Activated CD4-positive, alpha-beta T cell treated with anti-CD3 and anti-CD28 coated beads for 36 hours (primary cell): ENCODE measurements at places on chromosomes 12 and 14.

GRCh38 chr14:95510804-95511203 lies 5.6 kb downstream of the SYNE3 start:
- no peak for DNase-seq
- peaks cover 32% of the 10 kb centered on the region for H3K36me3 ChIP-seq
- H3K27me3 ChIP-seq, result no peaks in the 10 kb centered on the region
- H3K27ac ChIP-seq, result no peak overlapping the region
- H3K4me1 ChIP-seq, result peaks cover 65% of the 10 kb centered on the region

DNA sequence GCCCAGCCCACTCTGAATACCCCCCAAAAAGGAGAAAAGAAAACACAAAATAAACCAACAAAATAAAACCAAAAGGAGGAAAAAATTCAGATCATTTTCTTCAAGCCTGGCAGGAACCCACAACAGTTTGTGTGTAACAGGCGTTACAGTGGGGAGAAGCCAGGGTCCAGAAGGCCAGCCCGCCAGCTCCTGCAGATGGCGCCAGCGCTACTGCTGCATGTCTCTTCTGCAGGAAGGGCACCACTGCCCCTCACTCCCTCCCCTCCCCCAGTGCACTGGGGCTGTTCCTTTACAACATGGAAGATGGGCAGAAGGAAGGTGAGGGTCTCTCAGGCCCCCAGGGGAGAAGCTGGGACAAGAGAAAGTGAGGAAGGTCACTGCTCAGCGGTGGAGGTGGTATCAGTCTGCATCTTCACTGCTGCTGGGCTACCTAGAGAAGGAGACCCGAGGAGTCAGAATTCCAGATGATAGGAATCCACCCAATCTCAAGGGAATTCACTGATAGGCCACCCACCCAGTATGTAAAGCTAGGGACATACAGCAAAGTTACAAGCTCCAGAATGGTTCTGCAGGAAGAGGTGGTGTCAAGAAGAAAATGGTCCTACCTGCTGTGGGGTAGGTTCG lies 2.3 kb upstream of the NOP2 start:
- H3K27me3 ChIP-seq, result no peaks in the 10 kb centered on the region
- H3K36me3 ChIP-seq, result peaks cover 69% of the 10 kb centered on the region
- peak overlapping the region; percentile 89 for H3K4me3 ChIP-seq
- peak; percentile 76 for DNase-seq
- H3K4me1 ChIP-seq, result peaks cover 62% of the 10 kb centered on the region

- H3K27me3 ChIP-seq, result no peaks in the 10 kb centered on the region
- no peaks in the 10 kb centered on the region for H3K36me3 ChIP-seq
- H3K4me1 ChIP-seq, result no peaks in the 10 kb centered on the region
- no peak for DNase-seq
Measured at GRCh38 chr14:42804141-42804540, 1197.5 kb downstream of the LRFN5 start.

DNA sequence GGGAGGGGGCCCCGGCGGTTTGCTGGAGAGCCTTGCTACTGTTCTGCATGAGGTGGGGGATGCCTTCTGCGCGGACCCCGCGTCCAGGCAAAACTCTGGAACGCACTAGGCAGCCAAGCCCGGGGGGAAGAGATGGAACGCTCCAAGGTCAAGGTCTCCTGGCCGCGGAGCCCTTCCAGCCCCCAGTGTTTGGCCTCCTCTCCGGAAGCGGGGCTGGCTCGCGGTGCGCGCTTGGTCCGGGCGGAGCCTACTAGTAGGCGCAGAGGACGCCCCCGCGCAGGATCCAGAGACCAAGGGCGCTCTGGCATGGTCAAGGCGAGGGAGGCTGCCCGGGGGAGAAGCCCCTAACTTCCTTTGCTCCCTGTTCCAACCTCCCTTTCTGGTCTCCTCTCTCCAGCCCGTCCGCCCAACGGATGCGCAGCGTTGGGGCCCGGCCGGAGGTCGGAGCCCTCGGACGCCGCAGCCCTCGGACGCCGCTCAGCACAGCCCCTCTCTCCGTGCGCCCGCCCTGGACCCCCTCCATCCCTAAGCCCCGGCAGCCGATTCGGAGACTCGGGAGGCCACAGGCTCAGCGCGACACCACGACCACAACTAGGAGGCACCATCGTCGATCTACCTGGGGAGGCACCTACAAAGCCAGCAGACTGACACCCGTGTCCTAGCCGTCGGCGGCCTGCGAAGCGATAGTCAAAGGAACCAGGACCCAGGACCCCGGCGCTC lies 669 bp upstream of the KCNK13 start:
- peak; percentile 26 for DNase-seq
- H3K4me1 ChIP-seq, result peaks cover 24% of the 10 kb centered on the region
- H3K4me3 ChIP-seq, result peak overlapping the region; percentile 64
- peaks cover 61% of the 10 kb centered on the region for H3K27me3 ChIP-seq
- H3K36me3 ChIP-seq, result no peaks in the 10 kb centered on the region

- H3K36me3 ChIP-seq, result no peaks in the 10 kb centered on the region
- H3K27ac ChIP-seq, result no peak overlapping the region
- H3K4me3 ChIP-seq, result no peak overlapping the region
- no peak for DNase-seq
- H3K27me3 ChIP-seq, result no peaks in the 10 kb centered on the region
Measured at GRCh38 chr14:92489394-92490238, 24.0 kb upstream of the RIN3 start.

GRCh38 chr12:61915420-61915819 lies 344.8 kb upstream of the USP15 start:
- H3K27me3 ChIP-seq, result no peaks in the 10 kb centered on the region
- DNase-seq, result no peak
- H3K4me3 ChIP-seq, result no peak overlapping the region
- H3K36me3 ChIP-seq, result no peaks in the 10 kb centered on the region
- H3K27ac ChIP-seq, result no peak overlapping the region

DNA sequence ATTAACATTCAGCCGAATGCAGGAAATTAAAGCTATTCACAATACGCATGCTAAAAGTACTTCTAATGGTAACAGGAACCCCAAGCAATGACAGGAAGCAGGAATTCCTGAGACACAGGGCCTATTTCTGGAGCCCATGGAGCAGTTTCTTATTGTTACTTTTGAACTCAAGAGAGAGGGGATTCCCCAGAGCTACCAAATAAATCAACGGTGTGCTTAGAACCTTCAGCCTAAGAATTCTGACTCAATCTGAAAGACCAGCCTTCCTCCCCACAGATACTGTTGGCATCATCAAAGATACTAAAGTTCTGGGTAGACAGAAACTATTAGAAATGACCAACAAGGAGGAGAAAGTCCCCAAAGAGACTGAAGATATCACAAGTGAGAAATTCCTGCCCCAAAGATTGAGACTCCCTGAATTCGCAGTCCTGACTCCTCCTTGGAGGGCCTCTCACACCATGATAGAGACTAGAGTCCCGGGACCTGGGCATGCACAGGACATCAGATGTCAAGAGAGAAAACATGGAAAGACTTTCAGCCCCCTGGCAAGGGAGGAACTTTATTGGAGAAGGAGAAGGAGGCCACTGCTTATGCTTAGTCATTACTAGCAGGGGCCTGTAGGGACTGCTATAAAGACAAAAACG lies 32.7 kb downstream of the RTRAF start:
- H3K27ac ChIP-seq, result no peak overlapping the region
- no peak for DNase-seq

GRCh38 chr12:43760396-43760795 lies 1.6 kb downstream of the IRAK4 start:
- H3K4me3 ChIP-seq, result peak overlapping the region; percentile 95
- H3K27me3 ChIP-seq, result no peaks in the 10 kb centered on the region
- H3K27ac ChIP-seq, result peak overlapping the region; percentile 79
- peaks cover 62% of the 10 kb centered on the region for H3K4me1 ChIP-seq
- H3K36me3 ChIP-seq, result peaks cover 47% of the 10 kb centered on the region

- no peak for DNase-seq
- no peak overlapping the region for H3K27ac ChIP-seq
- H3K36me3 ChIP-seq, result no peaks in the 10 kb centered on the region
- no peaks in the 10 kb centered on the region for H3K4me1 ChIP-seq
Measured at GRCh38 chr12:2306012-2306411, 253.2 kb downstream of the CACNA1C start.

DNA sequence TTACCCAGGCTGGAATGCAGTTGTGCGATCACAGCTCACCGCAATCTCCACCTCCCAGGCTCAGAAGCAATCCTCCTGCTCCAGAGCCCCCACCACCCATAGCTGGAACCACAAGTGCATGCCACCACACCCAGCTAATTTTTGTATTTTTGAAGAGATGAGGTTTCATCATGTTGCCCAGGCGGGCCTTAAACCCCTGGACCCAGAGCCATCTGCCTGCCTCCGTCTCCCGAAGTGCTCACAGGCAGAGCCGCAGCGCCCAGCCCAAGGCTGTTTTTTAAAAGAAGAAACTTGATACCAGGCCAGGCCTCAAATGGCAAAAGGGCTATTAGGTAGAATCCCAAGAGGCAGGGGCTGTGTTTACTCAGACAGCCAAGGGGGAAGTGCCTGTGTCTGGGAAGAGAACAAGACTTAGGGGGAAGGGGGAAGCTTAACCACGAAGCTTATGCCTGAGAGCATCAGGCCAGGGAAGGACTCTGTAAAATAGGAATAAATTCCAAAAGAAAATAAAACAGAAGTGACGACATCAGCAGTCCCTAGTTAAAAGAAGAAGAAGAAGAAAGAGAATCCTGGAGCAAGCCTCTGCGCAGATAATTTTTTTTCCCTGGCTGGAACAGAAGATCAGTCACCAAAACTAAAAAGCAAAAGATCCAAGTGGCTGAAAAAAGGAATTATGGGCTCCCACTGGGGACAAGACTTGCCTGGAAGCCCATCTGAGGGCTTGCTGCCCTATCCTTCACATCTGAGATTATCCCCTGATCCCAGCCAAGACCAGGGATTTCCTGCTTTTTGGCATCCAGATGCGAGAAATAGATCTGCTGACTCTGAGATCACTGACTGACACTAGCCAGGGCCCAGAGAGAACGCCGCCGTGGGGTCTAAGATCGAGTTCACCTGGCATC lies 170.5 kb downstream of the NDUFA12 start:
- no peaks in the 10 kb centered on the region for H3K27me3 ChIP-seq
- H3K4me1 ChIP-seq, result peaks cover 22% of the 10 kb centered on the region
- no peak for DNase-seq
- no peaks in the 10 kb centered on the region for H3K36me3 ChIP-seq
- no peak overlapping the region for H3K27ac ChIP-seq

DNA sequence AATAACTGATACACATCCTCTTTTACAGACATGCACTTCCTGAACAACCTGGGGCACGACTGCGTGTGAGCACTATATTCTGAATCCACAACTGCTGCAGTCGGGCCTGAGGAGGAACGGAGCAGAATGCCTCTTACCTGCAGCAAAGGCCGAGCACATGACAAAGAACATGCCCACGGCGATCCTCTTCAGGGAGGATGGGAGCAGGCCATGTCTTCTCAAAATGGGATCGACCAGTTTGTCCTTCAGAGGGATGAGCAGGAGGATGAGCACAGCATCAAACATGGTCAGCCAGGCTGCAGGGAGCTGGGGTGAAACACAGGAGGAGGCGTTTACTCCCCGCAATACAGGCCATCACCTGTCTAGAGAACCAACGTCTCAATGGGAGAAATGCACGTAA lies 15.1 kb downstream of the SLC15A4 start:
- peaks cover 38% of the 10 kb centered on the region for H3K4me1 ChIP-seq
- no peak overlapping the region for H3K4me3 ChIP-seq
- peaks cover 70% of the 10 kb centered on the region for H3K36me3 ChIP-seq
- H3K27ac ChIP-seq, result no peak overlapping the region
- H3K27me3 ChIP-seq, result no peaks in the 10 kb centered on the region

GRCh38 chr12:913919-914698 lies 35.4 kb downstream of the RAD52 start:
- DNase-seq, result no peak
- peak overlapping the region; percentile 65 for H3K27ac ChIP-seq

DNA sequence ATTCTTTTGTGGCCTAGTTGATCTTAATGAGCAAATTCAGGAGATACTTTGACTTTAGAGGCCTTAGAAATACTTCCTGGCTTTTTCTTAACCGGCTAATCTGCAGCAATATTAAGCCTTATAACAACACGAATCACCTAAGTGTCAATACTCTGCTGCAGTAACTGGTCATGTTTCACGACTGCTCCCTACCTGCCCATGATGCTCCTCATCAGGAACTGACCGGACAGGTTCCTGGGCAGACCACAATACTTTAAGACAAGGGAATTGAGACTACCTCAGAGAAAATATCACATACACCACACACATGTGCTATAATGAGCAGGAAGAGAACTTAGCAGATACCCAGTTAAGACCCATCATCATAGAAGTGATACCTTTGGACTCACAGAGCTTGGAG lies 211.9 kb upstream of the BMP4 start:
- peaks cover 2% of the 10 kb centered on the region for H3K4me1 ChIP-seq
- H3K27ac ChIP-seq, result no peak overlapping the region
- DNase-seq, result no peak
- no peak overlapping the region for H3K4me3 ChIP-seq

- no peak overlapping the region for H3K27ac ChIP-seq
- H3K4me1 ChIP-seq, result no peaks in the 10 kb centered on the region
- H3K4me3 ChIP-seq, result no peak overlapping the region
- no peak for DNase-seq
Measured at GRCh38 chr12:92938018-92938417, 8.9 kb upstream of the EEA1 start.

- no peaks in the 10 kb centered on the region for H3K27me3 ChIP-seq
- H3K4me1 ChIP-seq, result peaks cover 33% of the 10 kb centered on the region
- H3K36me3 ChIP-seq, result peaks cover 58% of the 10 kb centered on the region
- H3K4me3 ChIP-seq, result peak overlapping the region; percentile 29
Measured at GRCh38 chr14:20400589-20400964, 12.7 kb downstream of the TEP1 start.

- no peak overlapping the region for H3K27ac ChIP-seq
- H3K4me1 ChIP-seq, result no peaks in the 10 kb centered on the region
- H3K27me3 ChIP-seq, result no peaks in the 10 kb centered on the region
- no peak overlapping the region for H3K4me3 ChIP-seq
Measured at GRCh38 chr12:20212658-20213555, 155.4 kb upstream of the PDE3A start.

GRCh38 chr14:91009501-91010152 lies 50.8 kb downstream of the RPS6KA5 start:
- peaks cover 36% of the 10 kb centered on the region for H3K4me1 ChIP-seq
- DNase-seq, result no peak
- no peak overlapping the region for H3K4me3 ChIP-seq
- H3K27ac ChIP-seq, result peak overlapping the region; percentile 23
- no peaks in the 10 kb centered on the region for H3K36me3 ChIP-seq

DNA sequence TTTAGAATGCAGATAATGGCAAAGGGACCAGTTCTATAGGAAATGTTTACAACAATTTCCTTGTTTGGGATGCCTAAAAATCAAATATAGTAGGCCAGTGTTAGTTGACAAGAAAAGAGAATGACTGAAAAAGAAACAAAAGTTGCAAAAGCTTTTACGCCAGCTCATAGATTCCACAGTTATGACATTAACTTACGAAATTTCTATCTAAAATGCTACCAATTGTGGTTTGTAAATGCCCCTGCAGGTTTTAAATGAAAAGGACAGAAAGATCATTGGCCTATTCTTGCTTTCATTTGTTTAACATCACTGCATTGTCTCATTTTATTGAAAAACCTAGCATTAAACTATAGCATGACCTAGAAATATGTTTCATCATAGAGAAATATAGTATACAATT lies 345.8 kb downstream of the CCDC91 start:
- H3K27ac ChIP-seq, result no peak overlapping the region
- no peak overlapping the region for H3K4me3 ChIP-seq
- H3K4me1 ChIP-seq, result peaks cover 7% of the 10 kb centered on the region
- H3K36me3 ChIP-seq, result peaks cover 9% of the 10 kb centered on the region
